IPS DF 6.9 (cell line): ENCODE measurements at places on chromosomes 2 and 18.

GRCh38 chr2:84797271-84797670 lies 83.6 kb downstream of the TRABD2A start:
- H3K4me1 ChIP-seq = peaks cover 8% of the 10 kb centered on the region
- DNase-seq = no peak
- H3K27ac ChIP-seq = no peak overlapping the region
- H3K4me3 ChIP-seq = no peak overlapping the region

GRCh38 chr2:46328829-46329228 lies 31.6 kb downstream of the EPAS1 start:
- H3K27ac ChIP-seq = no peak overlapping the region
- no peaks in the 10 kb centered on the region for H3K36me3 ChIP-seq
- H3K27me3 ChIP-seq = no peaks in the 10 kb centered on the region
- H3K4me1 ChIP-seq = no peaks in the 10 kb centered on the region; the same call in 1 of the 2 replicates
- no peak overlapping the region for H3K4me3 ChIP-seq

GRCh38 chr2:149664896-149665295 lies 77.3 kb upstream of the MMADHC start:
- no peaks in the 10 kb centered on the region for H3K27me3 ChIP-seq
- H3K4me3 ChIP-seq = no peak overlapping the region
- DNase-seq = no peak
- H3K4me1 ChIP-seq = no peaks in the 10 kb centered on the region

DNA sequence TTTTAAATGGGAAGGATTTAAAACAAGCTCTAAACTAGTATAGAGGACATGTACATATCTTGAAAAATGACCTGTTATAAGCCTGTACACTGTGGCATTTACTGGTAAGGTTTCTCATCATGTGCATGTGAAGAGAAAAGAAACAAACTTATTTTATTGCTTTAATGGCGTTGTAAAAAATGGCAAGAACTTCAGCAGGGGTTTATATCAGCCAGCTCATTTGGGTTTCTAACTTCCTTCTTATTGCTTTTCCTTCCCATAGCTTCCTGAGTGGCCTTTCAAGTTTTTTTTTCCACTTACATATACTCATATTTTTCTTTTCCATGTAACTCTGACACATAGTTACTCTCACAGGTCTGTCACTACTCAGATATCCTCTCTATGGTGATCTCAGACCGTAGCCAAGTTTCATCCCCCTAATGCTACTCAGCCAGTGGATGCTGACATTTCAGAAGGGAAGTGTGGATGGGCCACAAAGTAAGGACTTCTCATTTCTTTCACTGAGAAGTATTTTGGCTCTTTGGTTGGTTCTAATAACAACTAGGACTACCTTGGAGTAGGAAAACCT lies 198.2 kb downstream of the PARD3B start:
- H3K27ac ChIP-seq = no peak overlapping the region
- no peaks in the 10 kb centered on the region for H3K36me3 ChIP-seq
- H3K4me1 ChIP-seq = no peaks in the 10 kb centered on the region
- H3K4me3 ChIP-seq = no peak overlapping the region

GRCh38 chr2:150716186-150716585 lies 228.7 kb upstream of the RND3 start:
- H3K27me3 ChIP-seq = no peaks in the 10 kb centered on the region
- no peak overlapping the region for H3K4me3 ChIP-seq
- no peaks in the 10 kb centered on the region for H3K36me3 ChIP-seq
- no peak overlapping the region for H3K27ac ChIP-seq
- no peak for DNase-seq

DNA sequence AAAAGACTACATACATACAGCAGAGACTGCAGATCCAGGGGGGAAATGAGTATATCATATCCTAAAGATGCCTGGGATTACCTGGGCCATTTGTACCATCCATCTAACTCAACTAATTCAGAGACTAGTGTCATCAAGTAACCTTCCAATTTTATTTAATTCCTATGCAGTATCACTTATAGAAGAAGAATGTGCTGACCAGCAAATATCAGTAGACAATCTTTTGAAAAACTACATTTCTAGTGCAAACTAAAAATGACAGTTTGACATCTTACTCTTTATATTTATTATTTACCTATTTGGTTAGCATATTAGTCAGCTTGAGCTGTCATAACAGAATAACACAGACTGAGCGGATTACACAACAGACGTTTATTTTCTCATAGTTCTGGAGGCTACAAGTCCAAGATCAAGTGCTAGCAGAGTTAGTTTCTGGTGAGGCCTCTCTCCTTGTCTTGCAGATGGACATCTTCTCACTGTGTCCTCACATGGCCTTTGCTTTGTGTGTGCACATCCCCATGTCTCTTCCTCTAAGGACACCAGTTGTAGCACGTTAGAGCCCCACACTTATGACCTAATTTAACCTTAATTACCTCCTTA lies 47.0 kb downstream of the NCKAP5 start:
- no peak for DNase-seq
- no peak overlapping the region for H3K27ac ChIP-seq
- H3K36me3 ChIP-seq = no peaks in the 10 kb centered on the region
- H3K4me1 ChIP-seq = no peaks in the 10 kb centered on the region

DNA sequence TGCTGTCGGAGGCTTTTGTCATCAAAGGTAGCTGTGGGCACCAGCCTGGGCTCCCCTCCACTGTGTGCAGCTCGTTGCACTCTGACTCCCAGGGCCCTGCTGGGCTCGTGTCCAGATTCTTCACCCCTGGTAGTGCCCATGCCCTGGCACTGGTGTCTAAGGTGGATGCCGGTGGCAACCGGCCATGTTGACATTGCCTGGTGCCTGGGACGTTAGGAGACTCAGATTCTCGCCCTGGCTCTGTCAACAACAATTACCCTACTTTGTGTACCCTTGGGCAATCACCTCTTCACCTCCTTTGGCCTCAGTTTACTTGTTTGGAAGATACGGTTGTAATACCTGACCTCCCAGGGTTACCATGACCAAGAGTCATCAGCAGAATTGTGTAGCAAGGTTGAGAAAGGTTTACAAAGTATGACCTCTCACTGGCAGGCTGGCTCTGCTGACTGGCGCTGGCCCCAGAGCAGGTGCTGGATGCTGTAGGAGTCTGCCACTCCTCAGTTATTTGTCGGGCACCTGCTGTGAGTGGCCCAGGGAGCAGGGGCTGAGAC lies 41.5 kb upstream of the MCFD2 start:
- H3K27ac ChIP-seq = no peak overlapping the region
- no peak for DNase-seq
- H3K4me3 ChIP-seq = no peak overlapping the region
- peaks cover 9% of the 10 kb centered on the region for H3K36me3 ChIP-seq
- no peaks in the 10 kb centered on the region for H3K4me1 ChIP-seq

DNA sequence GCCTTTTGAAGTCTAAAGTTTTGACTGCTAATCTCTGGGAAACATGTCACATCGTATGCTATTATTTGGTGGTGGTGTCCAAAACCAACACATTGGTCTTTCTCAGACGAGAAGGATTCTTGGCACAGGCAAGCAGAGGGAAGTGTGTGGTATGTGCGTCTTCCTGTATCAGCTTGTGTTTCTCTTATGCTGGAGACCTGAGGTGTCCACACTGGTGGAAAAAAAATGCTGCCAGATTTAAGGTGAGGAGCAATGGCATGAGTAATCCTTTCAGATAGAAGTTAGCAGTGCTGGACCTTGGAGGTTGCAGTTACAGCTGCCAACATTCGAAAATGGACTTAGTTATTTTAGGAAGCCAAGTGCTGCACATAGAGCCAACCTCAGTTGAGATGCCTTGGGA lies 11.7 kb upstream of the FHL2 start:
- no peaks in the 10 kb centered on the region for H3K36me3 ChIP-seq
- no peaks in the 10 kb centered on the region for H3K4me1 ChIP-seq
- no peak for DNase-seq
- H3K27me3 ChIP-seq = no peaks in the 10 kb centered on the region
- H3K27ac ChIP-seq = no peak overlapping the region

DNA sequence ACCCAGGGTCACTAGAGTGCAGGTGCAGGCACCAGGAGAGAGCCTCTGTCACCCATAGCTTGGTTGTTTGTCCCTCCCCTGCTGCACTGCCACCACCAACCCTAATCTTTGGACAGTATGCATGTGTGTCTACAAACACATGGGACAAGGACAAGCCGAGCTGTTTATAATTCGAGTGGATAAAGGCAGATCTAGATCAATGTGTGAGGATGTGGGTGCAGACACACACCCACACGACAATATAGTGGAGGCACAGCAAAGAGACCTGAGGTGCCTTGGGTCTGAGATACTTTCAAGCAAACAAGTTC lies 199.2 kb downstream of the TNS1 start:
- no peaks in the 10 kb centered on the region for H3K36me3 ChIP-seq
- no peak for DNase-seq
- H3K4me1 ChIP-seq = peaks cover 3% of the 10 kb centered on the region; the same call in 1 of the 2 replicates
- no peaks in the 10 kb centered on the region for H3K27me3 ChIP-seq

DNA sequence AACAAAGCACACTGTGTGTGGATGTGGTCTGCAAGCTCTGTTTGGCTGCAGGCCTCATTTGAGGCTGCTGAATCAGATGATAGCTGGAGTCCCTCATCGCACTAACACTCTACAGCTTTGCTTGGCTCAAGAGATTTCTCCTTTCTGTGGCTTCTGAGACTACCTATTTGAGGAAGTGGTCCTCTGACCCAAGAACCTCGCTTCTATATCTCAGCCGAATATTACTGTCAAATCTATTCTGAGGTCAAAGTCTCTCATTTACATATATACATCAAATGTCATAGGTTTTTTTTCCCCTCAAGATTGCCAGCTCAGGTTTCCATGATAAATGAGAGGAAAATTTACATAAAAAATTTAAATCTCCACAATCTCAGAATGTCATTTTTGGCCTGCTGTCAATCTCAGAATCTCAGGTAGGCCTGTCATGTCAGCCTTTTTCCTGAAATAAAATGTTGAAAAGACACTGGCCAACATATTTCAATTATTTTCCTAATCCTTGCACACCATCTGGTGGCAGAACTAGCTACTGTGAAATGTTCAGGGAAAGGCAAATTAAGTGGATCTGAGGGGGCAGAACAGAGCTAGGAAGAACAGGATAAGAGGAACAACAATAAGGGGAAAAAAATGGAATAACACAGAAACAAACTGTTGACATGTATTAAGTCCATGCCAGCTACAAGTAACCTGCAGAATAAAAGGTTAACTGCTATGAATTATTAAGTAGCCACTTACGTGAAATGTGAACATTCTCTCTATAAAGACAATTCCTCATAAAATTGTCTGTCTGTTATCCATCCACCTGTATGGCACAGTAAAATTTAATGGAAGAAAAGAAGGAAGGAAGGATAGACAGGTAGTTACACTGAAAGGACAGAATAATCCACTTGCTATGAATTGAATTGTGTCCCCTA lies 39.3 kb downstream of the AP1S3 start:
- DNase-seq = no peak
- H3K36me3 ChIP-seq = no peaks in the 10 kb centered on the region
- H3K4me3 ChIP-seq = no peak overlapping the region
- H3K27ac ChIP-seq = no peak overlapping the region
- H3K4me1 ChIP-seq = no peaks in the 10 kb centered on the region

DNA sequence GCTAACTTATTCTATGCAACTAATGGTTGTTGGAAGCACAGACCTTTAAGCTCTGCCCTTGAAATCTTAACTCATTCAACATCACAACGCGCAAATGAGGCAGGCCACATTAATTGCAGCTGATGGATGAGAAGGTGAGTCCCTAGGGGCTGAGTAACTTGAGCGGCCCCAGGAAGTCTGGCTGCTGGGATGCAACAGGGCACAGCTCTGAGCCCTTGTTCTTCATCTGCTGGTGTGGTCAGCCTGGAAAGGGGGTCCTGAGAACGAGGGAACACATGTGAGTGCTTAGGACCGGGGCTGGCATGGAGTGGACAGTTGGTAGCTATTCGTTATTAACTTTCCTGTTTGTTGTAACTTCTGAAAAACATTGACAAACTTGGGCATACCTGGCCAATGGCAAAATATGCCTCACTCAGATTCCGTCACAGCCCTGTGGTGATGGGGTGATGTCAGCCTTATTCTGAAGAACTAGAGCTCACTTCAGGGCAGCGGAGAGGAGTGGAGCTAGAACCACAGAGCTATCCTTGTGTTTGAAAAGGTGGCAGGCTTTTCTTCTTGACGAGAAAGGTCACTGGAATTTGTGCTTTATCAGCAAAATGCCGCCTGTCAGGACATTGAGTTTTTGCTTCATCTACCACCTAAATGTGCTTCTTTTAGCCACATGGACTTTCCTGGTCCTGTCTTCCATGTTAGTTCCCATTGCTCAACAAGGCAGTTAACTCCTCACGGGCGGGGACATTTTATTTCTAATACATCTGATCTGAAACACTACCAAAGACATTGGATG lies 145.9 kb upstream of the FHL2 start:
- no peak overlapping the region for H3K27ac ChIP-seq
- no peak overlapping the region for H3K4me3 ChIP-seq

- no peaks in the 10 kb centered on the region for H3K27me3 ChIP-seq
- H3K27ac ChIP-seq = no peak overlapping the region
- no peaks in the 10 kb centered on the region for H3K4me1 ChIP-seq
Measured at GRCh38 chr2:234879671-234880455, 72.0 kb upstream of the SH3BP4 start.

DNA sequence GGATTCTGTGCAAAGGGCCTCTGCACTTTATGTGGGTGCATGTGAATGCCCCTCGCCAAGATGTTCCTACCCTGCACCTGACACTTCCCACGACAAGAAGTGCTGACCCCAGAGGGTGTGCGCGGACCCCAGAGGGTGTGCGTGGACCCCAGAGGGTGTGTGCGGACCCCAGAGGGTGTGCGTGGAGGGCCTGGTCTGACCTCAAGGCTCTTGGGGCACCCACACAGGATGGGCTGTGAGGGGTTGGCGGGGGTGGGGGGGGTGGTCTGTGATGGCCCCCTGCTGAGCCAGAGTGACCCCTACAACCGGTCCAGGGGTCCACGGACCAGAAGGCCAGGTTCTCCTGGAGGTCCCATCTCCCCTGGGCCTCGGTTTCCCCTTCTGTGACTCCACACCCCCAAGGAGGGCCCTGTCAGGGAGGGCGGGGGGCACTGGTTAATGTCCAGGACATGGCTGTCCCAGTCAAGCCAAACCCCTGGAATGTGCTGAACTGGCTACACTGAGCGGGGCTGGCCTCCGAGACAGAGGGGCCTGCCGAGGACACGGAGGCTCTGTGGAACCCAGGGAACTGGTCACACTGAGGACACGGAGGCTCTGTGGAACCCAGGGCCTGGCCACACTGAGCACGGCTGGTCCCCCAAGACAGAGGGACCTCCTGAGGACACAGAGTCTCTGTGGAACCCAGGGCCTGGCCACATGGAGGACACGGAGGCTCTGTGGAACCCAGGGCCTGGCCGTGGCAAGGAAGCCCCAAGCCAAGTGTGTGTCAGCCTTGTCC lies 3.1 kb downstream of the NEU4 start:
- no peaks in the 10 kb centered on the region for H3K27me3 ChIP-seq
- no peak overlapping the region for H3K27ac ChIP-seq
- no peaks in the 10 kb centered on the region; the same call in 1 of the 2 replicates for H3K36me3 ChIP-seq
- no peak for DNase-seq
- peaks cover 4% of the 10 kb centered on the region; the same call in 1 of the 2 replicates for H3K4me1 ChIP-seq

- no peak overlapping the region for H3K27ac ChIP-seq
- H3K27me3 ChIP-seq = no peaks in the 10 kb centered on the region
- DNase-seq = no peak
Measured at GRCh38 chr2:100733391-100734187, 86.3 kb upstream of the NPAS2 start.

- H3K36me3 ChIP-seq = no peaks in the 10 kb centered on the region; the same call in 1 of the 2 replicates
- no peaks in the 10 kb centered on the region for H3K27me3 ChIP-seq
- H3K27ac ChIP-seq = no peak overlapping the region
Measured at GRCh38 chr2:4670331-4670730, 967.0 kb downstream of the DCDC2C start.

- no peak overlapping the region for H3K4me3 ChIP-seq
- H3K27me3 ChIP-seq = no peaks in the 10 kb centered on the region
- DNase-seq = no peak
- H3K27ac ChIP-seq = no peak overlapping the region
- no peaks in the 10 kb centered on the region for H3K4me1 ChIP-seq
Measured at GRCh38 chr2:134189009-134189720, 64.7 kb upstream of the MGAT5 start.
